Activated CD4-positive, CD25-positive, alpha-beta regulatory T cell (primary cell): ENCODE measurements at places on chromosomes 13 and 19.

- no peak for DNase-seq
Observed at GRCh38 chr19:41437944-41438574, 1.7 kb downstream of the DMAC2 start.

DNA sequence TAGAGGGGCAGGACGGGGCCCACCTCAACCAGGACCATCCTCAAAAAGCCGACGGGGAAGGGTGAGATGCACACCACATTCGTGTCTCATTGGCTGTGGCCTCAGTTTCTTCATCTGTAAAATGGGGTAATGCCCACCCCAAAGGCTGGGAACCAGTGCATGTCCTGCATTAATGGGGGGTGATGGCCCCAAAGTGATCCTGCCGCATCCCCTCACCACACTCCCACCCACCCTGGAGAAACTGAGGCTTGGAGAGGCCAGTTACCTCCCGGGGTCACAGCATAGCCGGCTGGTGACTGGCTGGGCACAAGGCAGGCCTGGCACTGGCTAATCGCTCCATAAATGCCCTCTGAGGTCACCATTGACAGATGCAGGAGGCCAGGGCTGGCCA, 640 bp upstream of the MIDN start:
- DNase-seq, result no peak

DNA sequence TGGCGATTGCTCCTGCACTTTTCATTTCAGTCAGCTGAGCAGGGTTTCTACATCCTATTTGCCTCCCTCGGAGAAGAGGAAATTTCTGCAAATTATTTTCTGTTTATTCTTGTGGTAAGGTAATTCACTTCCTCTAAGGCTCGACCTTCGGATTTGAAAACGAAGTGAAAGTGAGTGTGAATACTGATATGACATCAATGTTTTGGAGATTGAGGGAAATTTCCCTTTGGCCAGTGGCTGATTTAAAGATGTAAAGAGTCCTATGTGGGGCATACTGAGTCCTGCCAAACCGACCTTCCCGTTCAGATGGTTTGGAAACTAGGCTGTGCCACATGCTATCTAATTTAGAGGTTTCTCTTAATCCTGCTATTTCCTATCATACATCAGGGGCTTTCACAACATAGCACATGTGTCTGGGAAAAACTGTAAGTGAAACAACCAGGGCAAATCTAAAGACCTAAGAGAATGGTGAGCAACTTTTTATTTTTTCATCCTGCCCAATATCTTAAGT, 112.3 kb downstream of the POSTN start:
- no peak for DNase-seq

DNA sequence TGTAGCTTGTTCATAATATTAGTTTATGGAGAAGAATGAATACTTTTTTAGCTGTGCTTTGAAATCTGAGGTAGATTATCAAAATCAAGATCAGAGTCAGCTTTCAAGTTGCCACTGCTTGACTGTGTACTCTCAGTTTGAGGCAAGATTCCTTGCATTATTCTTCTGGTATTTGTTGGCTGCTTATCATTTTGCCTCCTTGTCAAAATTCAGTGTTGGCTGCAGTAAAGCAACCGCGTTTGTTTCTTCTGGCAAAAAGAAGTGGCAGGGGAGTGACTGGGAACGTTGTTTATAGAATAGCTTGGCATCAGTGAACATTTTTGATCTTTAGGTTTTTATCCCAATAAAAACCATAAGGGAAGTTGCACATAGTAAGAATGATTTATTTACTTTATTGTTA, 419.3 kb upstream of the GPC6 start:
- no peak for DNase-seq

GRCh38 chr13:89029062-89029461, 1357.9 kb downstream of the SLITRK5 start:
- no peak for DNase-seq

GRCh38 chr13:105050686-105051085, 1484.8 kb downstream of the EFNB2 start:
- no peak for DNase-seq

- DNase-seq, result no peak
Observed at GRCh38 chr13:41613984-41614661, 156.8 kb downstream of the RGCC start.

- no peak for DNase-seq
Observed at GRCh38 chr13:47890146-47890814, 110.8 kb downstream of the SUCLA2 start.

GRCh38 chr13:95641291-95642027, 3.0 kb downstream of the DZIP1 start:
- no peak for DNase-seq

DNA sequence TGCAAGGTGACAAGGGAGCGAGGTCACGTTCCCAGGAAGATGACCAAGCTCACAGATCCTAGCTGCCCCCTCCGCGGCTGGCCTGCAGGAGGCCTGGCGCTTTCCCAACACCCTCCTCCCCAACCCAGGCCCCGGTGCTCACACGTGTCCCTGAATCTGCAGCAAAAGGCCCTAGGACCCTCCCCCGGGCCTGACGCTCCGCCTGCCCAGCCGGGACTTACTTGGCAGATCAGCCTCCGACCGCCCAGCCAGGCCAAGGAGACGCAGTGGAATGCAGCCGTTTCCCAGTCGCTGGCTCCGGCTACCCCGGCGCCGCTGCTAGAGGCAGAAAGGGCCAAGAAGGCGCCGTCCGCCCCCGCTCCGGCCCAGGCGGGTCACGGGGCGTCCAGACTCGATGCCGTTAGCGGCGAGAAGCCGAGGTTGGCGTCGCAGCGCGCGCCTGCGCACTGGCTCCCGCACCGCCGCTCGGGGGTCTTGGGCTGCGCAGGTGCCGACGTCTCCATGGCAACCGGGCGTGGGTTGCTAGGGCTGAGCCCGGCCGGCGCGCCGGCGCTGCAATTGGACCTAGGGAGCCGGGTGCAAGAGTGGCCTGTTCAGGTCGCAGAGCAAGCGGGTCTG, at the start of gene PNMA8A:
PNMA8A (minus strand) TSS at position 448 of the 618 bp plus-strand sequence. CDS start 528 bp downstream, outside the sequence.
- DNase-seq, result no peak

- no peak for DNase-seq
Observed at GRCh38 chr13:39052944-39053343, 14.7 kb downstream of the NHLRC3 start.

DNA sequence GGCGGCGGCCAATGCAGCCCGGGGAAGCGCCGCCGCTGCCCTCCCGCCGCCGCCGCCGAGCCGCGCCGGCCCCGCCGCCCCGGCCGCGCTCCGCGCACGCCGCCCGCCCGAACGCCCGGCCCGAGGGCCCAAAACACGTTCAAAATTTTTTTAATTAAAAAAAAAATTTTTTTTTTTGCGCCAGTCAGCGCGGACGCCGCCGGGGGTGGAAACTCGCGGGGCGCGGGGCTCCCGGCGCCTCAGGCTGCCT, 468 bp downstream of the HMGB1 start:
- DNase-seq, result no peak

GRCh38 chr13:113152691-113152983, 5.8 kb upstream of the PROZ start:
- DNase-seq, result no peak

DNA sequence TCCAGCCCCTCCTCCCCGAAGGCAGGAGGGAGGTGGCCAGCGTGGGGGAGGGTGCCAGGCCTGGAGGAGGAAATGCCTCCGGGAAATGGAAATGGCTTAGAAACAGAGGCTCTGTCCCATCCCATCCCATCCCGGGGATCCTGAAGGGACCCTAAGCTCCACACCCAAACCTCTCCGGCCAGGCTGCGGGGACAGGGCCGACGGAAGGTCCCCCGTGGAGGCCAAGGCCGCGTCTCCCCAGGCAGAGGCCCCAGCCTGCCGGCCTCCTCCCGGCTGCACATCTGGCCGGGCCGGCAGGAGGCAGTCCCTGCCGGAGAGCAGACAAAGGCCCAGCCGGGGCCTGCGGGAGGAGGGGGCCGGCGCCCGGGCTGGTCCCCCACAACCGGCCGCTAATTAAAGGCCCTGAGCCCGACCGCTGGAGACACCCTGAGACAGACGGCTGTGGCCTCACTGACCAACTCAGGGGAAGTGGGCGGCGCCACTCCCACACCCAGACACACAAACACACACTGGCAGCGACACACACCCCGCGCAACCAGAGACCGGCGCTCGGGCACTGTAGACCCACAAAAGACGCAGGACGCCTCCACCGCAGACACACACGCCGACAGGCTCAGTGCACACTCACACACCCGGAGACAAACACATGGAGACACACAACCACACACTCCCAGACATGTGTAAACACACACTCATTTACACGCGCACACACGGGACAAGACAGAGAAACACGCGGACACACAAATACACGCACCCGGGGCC, 1.1 kb downstream of the ADAMTS10 start:
- no peak for DNase-seq

DNA sequence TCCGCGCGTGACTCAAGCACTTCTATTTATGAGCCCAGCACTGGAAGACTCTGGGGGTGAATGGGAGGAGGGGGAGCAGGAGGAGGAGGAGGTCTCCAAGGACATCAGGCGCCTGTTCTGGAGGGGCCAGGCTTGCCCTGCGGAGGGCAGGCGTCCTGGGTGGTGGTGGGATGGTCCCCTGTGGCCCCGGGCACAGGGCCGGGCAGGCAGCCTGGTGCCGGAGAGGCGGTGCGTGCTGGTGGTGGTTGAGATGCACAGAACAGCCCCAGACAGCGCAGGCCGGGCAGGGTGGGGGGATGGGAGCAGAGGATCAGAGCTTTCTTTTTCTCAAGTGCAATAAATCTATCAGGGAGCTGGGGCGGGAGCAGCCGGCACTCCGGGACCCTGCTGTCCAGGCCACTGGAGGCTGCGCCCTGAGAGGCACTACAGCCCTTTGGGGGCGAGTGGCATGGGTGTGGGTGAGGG, 14.0 kb downstream of the NKPD1 start:
- DNase-seq, result no peak

GRCh38 chr19:15101479-15102082, 5.6 kb upstream of the SYDE1 start:
- DNase-seq, result peak; percentile 26

- DNase-seq, result no peak
Observed at GRCh38 chr19:3361384-3362216, 4.8 kb upstream of the NFIC start.

DNA sequence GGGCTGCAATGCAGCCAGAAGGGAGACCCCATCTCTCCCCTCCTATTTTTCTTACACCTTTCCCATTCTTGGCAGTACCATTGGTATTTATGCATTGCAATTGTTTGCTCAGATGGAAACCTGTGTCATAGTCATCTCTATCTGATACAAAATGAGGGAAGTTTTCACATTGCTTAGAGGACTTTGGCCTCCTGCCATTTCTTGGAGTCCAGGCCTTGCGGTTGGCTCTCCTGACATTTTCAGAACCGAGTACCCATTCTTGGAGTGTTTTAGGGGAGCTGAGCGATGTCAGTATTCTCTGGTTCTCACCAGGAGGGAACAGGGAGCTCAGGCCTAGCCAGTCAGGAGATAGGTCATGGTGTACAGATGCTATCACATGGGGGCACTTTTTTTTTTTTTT, 1.5 kb downstream of the SIN3B start:
- DNase-seq, result no peak

GRCh38 chr13:98784666-98785065, 32.2 kb upstream of the SLC15A1 start:
- DNase-seq, result no peak

DNA sequence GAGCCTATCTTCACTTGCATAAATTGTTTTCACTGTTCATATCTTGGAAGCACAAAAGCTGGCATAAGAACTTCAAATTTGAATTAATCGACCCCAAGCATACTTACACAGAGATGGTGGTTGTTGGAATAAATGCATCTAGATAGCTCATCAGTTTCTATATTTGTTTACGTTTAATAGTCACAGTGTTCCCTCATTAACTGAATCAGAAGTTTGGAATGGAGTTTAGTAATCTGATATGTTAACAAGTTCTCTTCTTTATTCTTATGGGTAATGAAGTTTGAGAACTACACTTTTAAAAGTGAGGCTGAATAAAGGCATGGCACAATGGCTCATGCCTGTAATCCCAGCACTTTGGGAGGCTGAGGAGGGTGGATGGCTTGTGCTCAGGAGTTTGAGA, 886.7 kb upstream of the PCDH20 start:
- no peak for DNase-seq

- no peak for DNase-seq
Observed at GRCh38 chr13:101949681-101950080, 452.2 kb downstream of the FGF14 start.

- no peak for DNase-seq
Observed at GRCh38 chr19:42323473-42323851, 2.0 kb upstream of the MEGF8 start.
